ENCODE measurements at places on chromosomes 12 and 14.
A peak's percentile ranks its signal among the peaks of the same experiment; 100 is the strongest.

- no peak for DNase-seq
Observed at GRCh38 chr14:88952901-88953300, 128.4 kb downstream of the TTC8 start.

DNA sequence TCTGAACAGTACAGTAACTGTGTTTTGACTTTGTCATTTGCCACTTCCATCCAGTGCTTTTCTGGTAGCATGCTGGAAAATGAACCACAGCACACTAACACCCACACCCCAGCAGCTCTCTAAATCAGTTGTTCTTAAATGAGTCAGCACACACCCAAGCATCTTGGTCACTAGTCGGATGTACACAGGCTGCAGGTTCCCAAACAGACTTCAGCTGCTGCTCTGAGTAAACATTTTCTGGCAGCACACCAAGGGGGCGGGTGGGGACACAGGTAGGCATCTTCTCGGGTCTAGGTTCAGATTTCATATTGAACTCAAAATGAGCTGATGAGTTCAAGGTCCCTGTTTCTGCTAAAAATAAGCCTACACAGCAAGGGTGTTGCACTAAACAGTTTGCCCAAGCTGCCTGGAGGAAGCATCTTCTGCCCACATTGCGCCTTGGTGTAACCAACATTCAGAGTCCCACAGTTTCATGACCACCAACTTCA is 39.8 kb downstream of the IFNG start:
- no peak for DNase-seq

- DNase-seq = no peak
Observed at GRCh38 chr14:98932431-98933325, 339.3 kb downstream of the BCL11B start.

- no peak for DNase-seq
Observed at GRCh38 chr12:104668274-104668718, 211.5 kb downstream of the CHST11 start.

GRCh38 chr12:40263616-40264409 is 39.0 kb downstream of the LRRK2 start:
- DNase-seq = no peak

- DNase-seq = no peak
Observed at GRCh38 chr14:51069055-51069454, 25.9 kb downstream of the TRIM9 start.

- DNase-seq = no peak
Observed at GRCh38 chr12:39966721-39967120, 139.2 kb downstream of the SLC2A13 start.

GRCh38 chr14:54425537-54426274 is 15.5 kb downstream of the CNIH1 start:
- no peak for DNase-seq

- DNase-seq = no peak
Observed at GRCh38 chr14:50875359-50876070, 3.7 kb downstream of the ABHD12B start.

DNA sequence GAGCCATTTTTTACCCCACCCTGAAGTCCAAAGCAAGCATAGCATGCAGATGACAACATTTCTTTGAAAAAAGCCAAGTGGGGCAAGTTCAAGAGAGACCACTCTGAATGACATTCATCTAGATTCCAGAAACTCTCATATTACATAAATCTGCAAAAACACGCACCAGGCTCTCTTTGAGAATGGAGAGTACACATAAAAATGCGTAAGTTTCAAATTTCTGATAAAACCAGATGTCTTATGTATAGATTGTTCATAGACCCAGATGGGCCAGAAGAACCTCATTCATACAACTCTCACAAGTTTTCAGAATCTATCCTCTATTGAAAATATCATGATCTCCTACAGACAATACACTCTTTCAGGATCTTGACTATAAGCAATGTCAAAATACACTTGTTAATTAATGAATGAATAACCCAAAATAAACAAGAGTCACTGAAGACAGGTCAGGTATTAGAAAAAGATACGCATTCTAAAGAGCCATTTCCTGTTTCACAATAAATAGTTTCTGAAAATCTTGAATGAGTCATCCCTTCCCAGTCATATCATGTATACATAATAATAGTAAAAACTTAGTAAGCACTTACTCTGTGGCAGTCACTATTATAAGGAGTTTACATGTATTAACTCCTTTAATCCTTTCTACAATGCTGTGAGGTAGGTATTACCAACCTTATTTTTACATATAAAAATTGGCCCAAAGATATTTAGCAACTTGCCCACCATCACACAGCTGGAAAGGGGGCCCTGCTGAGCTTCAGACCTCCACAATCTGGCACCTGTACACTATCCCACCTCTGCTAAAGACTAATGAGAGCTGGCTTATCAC is 72.0 kb downstream of the PPP2R5E start:
- no peak for DNase-seq

- no peak for DNase-seq
Observed at GRCh38 chr12:26830363-26830762, 2.6 kb downstream of the ITPR2 start.

GRCh38 chr12:24815114-24815423 is 133.8 kb downstream of the BCAT1 start:
- DNase-seq = no peak

GRCh38 chr14:49464885-49465284 is 121.3 kb downstream of the RPS29 start:
- DNase-seq = no peak

GRCh38 chr14:88872976-88873375 is 48.5 kb downstream of the TTC8 start:
- DNase-seq = no peak

DNA sequence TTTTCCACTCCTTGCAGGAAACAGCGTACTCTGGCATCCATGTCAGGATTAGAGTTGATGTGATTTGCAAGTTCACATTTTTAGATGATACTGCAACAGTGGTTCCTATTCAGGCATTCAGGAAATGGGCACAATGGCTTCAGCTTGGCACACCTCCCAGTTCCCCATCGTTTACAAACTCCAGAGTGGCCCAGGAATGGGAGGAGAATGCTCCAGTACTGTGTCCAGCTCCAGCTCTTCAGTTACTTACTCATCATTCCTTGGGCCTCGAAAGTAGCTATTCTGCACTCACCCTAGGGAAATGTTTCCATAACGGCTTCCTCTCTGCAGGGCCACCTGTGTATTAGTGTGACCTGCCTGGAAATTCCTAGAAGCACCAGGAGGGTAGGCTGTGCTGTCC is 239.7 kb upstream of the RGS6 start:
- DNase-seq = no peak

GRCh38 chr12:128949086-128949485 is 95.8 kb downstream of the GLT1D1 start:
- no peak for DNase-seq

DNA sequence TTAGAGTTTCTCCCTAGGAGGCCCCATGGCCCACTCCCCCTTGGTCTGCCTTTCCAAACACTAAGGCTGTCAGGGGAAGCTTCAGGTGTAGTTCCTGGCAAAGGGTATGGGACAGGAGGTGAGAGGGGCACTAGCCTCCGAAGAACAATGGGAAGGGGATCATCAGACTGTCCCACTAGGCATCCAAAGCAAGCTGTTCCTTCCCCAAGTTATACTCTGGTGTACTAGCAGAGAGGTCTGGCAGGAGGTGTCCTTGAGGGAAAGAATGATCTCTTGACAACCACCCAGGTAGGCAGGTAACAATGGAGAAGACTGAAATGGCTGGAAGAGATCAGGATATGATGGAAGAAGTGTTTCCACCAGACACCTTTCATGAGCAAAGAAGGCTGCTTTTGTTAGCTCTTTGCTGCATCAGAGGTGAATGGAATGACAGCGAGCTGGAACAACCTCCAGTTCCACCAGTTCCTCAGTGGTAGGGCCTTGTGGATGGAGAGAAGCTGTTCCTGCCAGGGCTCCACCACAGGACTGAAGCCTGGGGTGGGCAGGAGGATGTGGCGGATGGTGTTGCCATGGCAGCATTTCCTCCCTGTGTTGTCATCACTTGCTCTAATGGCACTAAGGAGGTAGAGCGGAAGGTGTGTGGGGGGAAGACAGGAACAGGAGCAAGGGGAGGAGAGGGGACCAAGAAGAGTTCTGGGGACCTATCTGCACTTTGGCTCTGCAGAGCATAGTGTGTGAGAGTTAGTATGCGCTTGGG is 2.3 kb upstream of the AGAP2 start:
- peak; percentile 61 for DNase-seq

DNA sequence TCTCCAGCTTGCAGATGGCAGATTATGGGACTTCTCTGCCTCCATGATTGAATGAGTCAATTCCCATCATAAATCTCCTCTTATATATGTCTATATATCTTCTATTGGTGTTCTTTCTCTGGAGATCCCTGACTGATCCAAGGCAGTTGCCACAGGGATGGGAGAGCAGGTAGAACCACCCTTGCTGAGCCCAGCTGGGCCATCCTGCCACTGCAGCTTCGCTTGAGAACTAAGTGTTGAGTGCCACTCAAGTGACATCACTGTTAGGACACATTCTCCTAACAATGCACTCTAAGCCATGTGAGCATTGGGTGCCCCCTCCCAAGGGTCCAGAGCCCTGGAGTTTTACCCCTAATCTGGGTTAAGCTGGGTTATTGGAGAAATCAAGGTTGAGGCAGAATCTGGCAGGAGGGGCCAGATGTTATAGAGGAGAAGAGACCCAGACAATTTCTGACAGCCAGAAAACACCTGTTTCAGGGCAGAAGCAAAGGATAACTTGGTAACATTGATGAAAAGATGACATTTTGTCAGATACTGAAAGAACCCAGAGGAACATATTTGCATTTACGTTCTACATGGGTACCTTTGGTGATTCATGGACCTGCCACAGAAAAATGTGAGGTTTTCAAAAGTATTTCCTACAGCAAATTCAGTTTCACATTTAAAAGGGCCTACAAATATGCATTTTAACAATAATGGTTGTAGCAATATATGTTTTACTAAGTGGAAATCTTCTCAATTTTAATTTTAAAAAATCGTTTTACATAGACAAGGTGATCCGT is 57.2 kb upstream of the MAX start:
- no peak for DNase-seq
